ENCODE measurements at places on chromosomes 6 and 20.

- DNase-seq = peak; percentile 80
These were observed 17.5 kb upstream of the ZSCAN9 start for GRCh38 chr6:28207510-28208110.

DNA sequence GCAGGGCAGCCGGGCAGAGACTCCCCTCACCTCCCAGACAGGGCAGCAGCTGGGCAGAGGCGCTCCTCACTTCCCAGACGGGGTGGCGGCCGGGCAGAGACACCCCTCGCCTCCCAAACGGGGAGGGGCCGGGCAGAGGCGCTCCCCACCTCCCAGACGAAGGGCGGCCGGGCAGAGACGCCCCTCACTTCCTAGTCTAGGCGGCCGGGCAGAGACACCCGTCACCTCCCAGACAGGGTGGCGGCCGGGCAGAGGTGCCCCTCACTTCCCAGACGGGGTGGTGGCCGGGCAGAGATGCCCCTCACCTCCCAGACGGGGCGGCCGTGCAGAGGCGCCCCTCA lies 6.6 kb upstream of the PRIM2 start:
- no peak for DNase-seq

DNA sequence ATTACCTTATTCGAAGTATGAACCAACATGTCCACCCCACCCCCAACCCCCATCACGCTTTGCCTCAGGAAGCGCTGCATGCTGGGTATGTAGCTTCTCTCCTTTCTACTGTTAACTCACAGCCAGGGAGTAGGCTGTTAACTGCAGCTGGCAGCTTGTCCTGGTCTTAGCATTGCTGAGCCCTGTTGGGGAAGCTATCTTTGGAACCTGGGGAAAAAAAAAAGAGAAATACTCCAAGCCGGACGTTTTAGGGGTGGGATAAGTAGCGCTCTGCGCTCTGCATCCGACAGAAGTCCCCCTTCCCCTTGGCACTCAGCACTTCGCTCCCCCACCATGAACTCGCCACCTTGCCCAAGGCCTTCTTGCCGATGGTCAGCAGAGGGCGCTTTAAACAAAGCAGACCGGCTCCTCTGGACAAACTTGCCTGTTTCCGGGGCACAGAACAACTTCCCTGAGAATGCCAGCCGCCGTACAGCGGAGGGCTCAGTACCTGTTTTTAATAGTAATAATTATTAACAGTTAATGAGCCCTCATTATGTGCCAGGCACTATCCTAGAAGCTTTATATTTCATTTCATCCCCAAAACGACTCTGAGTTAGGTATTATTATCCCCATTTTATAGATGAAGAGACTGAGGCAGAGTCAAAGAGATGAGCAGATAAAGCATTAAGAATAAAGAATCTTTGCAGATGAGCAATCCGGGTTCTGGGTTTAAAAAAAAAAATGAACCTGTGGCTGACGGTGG lies 35.2 kb upstream of the MDFI start:
- DNase-seq = peak; percentile 92

DNA sequence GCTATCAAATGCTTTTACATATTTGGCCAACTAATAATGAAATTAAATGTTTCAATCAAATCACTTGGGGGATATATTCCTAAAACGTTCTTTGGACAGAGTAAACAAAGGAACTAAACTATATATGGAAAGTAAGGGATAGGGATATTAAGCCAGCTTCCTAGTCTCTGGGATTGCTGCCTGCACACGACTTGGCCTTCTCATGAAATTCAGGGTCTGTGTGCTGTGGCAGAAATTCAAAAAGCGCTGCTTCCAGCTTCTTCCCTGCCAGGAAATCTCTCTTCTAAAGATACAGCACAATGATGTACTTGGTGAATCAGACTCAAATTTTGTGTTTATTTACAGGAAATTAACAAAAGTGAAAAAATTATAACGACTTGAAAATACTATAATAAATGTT lies 206.3 kb upstream of the RAB32 start:
- no peak for DNase-seq

DNA sequence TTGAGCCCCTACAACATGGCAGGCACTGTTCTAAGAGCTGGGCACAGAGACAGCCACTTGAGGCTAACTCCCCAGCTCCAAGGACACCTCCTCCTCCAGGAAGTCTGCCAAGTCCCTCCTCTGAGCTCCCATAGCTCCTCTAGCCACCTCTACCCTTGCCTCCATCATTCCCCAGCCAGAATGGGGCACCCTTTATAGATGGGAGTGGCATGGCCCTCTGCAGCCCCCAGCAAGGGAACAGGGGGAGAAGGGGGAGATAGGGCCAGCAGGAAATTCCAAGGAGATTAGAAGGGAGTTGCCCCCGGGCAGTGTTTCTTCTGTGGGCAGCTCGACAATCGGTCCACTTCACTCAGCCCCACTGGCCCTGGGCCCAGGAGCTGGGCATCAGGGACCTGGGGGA lies 19.7 kb upstream of the TLDC2 start:
- DNase-seq = no peak

GRCh38 chr6:45685076-45685475 lies 307.3 kb upstream of the SUPT3H start:
- no peak for DNase-seq

GRCh38 chr6:158900663-158901312 lies 81.6 kb upstream of the EZR start:
- peak; percentile 48 for DNase-seq
